ENCODE measurements at places on chromosomes 16 and 17.
A peak's percentile ranks its signal among the peaks of the same experiment; 100 is the strongest.

- DNase-seq = no peak
Measured at GRCh38 chr17:27477971-27478684, 21.9 kb downstream of the KSR1 start.

GRCh38 chr16:8872967-8873865 lies 4.4 kb upstream of the CARHSP1 start:
- no peak for DNase-seq

DNA sequence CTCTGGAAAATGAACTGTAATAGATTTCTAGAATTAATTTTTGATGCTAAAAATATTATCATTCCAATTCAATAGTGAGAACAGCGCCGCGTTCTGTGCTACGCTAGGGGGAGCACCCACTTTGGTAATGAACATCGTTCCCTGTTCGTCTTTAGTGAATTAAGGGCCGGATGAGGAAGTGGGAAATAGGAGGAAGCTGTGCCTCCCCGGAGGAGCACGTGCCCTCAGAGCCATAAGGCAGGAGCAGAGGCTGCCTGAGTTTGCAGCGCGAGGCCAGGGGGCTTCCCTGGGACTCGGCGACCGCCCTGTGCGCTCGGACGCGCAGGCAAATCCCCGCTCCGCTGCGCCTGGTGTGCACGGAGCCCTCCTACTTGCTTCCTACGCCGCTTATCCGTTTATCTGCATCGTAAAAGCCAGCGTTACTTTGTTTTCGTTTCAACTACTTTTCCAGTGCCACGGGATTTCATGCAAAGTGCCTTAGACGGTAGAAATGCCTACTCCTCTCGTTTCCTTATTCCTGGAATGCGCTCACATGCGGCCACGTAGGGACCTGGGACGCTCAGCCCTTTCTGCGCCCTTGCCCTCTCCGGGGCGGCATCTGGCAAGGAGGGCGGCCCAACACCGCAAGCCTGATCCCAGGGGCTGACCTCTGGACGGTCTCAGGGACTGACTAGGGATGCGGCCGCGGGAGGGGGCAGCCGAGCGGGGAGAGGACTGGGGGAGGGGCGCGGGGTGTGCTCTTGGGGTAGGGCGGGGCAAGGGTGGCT lies 76.4 kb downstream of the KCNJ12 start:
- peak; percentile 65 for DNase-seq

- no peak for DNase-seq
Measured at GRCh38 chr17:50208611-50209061, 7.2 kb upstream of the COL1A1 start.

DNA sequence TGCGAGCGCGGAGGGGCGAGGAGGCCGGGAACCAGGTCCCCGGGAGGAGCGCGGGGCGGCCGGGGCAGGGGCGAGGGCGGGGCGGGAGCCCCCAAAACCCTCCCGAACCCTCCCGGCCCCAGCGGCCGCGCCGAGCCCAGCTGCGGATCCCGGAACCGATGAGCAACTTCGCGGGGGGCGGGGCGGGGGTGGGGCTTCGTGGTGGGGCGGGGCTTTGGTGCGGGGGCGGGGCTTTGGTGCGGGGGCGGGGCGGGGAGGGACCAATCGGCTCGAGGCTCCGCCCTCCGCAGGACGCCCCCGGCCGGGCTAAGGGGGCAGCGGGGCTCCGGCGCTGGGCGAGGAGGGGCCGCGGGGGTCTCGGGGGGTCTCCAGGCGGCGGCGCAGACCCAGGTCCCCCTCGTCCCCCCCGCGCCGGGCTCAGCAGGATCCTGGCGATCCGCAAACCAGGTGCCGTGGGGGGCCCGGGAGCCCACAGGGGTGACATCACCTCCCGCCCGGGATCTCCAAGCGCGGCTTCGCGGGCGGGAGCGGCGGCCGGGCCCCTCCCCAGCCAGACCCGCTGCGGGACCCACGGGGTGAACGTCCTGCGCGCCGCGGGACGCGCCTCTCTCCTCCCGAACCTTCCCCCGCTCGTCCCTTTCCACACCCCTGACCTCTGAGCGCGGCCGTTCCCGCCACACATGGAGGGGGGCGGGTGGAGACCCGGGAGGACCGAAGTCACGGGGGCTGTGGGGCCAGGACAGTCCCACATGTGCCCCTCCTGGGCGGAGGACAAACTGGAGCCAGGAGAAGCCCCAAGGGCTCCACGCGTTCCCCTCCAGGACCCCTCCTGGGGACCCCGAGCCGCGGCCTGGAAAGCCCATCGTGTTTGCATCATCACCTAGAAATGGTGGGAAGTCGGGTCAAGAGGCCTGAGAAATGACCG lies at the start of gene ABR:
Gene ABR (minus strand): TSS at position 164 of the 925 bp plus-strand sequence. CDS start 254 bp downstream, outside the sequence.
- DNase-seq = no peak

- DNase-seq = peak; percentile 58
Measured at GRCh38 chr17:77451245-77451893, 310.6 kb downstream of the SEC14L1 start.

DNA sequence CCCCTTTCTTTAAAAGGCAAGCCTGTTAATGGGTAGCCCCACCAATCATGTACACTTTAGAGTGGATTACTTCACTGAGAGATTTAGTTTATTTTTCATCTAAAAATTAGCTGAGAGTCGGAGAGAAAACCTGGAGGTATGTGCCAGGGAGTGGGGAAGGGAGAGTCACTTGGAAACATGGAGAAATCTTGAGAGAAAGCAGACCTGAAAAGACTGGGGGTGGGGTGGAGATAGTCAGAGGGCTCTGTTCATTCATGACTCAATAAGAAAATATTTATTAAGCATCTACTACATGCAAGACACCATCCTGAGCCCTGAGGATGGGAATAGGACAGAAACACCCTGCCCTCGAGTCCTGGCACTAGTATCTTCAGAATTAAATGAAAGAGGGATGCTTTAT lies 27.4 kb upstream of the RCVRN start:
- no peak for DNase-seq

- peak; percentile 67 for DNase-seq
Measured at GRCh38 chr17:76268015-76268749, 3.0 kb downstream of the UBALD2 start.

GRCh38 chr16:20107083-20107482 lies 33.4 kb upstream of the GPR139 start:
- DNase-seq = no peak

DNA sequence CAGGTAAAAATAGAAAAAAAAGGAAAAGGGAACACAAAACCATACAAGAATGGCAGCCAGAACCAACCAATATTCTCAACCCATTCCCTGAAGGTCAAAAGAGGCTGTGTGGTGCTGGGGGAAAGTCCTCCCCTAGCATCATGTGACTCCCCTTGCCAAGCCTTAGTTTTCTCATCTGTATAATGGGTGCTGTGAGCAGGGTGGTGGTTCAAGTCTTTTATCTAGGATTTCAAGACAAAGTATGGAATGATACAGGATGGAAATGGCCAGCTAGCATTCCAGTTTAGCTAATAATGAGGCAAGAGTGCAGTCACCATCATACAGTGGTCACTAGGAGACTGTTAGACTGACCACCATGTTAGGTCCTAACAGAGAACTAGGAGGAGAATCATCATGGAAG lies 20.7 kb downstream of the PSMB3 start:
- DNase-seq = no peak

- DNase-seq = no peak
Measured at GRCh38 chr16:4803401-4803844, 990 bp upstream of the ROGDI start.

DNA sequence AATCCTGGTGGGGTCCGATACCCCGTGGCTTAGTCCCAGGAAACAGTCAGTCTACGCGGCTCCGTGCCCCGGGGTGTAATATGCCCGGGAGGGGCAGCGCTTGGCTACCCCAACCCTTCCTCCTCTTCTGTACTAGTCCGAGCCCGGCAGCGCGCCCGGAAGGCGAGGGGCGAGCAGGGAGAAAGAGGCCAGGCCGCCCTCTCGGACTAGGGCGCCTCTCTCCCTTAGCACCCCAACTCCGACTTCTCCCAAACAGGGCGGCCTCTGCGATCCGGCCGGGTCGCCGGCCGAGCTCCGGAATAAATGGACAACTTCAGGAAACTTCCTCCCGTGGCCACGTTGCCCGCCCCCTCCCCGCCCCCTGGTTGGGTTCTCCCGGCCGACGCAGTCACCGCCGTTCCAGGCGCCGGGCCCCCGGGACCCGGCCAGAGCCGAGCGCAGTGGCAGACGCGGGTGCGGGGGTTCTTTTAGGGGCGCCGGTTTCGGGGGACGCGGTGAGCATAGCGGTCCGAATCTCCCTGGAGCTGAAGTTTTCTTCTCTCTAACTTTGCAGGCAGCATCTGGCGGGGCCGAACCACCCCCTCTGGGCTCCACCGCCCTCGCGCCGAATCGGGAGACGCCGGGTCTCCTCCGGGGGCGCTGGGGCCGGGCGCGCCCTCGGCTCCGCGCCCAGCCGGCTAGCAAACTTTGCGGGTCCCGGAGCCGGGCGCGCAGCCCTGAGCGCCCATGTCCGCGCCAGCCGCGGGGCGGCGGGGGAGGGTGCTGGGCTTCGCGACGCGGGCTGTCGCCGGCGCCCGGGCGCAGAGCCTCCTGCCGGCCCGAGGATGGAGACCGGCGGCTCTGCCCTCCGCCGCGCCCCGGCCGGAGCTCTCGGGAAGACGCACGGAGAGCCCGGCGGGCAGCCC lies at the start of gene SDK2:
Gene SDK2 (minus strand): TSS at position 301 of the 905 bp plus-strand sequence. CDS start 357 bp downstream, outside the sequence.
- no peak for DNase-seq

DNA sequence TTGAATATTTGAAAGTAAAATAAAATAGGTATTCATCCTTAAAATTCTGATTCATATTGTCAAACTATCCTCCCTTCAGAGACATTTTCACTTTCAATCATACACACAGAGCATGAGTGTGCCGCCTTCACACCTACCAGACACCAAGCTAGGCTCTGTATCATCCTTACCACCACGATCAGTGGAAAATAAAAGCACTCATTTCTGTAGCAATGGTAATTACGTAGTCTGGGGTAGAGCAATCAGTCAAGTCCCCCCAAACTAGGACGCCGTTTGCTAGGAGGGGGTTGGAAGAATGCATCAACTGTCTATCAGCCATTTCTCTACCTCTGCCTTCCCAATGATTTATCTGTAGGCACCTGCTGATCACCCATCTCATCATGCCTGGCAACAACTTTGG lies 84.6 kb upstream of the GRIN2A start:
- no peak for DNase-seq

GRCh38 chr17:73400915-73401545 lies 89.2 kb upstream of the CDC42EP4 start:
- DNase-seq = no peak

GRCh38 chr17:34133350-34133749 lies 121.7 kb upstream of the CCL2 start:
- DNase-seq = no peak

DNA sequence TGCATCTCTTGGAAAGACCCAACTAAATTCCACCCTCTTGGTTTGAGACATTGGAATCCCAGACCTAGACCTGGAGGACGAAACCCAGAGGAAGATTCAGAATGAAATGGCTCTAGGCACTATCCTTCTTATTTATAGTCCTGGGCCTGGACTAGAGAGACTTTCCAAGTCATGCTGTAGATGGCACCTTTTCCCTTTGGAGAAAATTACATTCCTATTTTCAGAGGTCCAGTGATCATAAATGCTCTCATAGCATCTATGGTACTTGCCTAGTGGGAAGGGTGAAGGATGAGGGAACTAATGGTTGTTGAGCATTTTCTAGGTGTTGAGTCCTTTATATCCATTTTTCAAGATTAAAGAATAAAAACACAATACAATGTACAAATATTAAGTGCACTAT lies 37.1 kb downstream of the SPACA3 start:
- no peak for DNase-seq

DNA sequence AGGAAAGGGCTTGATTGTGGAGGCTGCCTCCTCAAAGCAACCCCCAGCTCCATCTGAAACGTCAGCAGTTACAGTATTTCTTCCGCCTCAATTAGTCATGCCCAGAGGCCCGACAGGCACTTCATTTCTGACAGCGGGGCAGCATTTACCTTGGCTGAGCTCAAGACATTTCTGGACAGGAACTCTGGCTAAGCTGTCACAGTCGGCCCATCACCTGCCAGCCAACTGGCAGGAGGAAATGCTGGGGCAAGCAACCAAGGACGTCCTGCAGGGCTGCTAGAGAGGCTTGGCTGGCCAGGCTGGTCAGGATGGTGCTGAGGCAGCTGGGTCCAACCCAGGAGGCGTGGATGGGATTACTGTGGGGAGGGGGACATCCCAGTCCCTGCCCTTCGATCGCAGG lies 27.8 kb downstream of the PLXDC1 start:
- DNase-seq = no peak

DNA sequence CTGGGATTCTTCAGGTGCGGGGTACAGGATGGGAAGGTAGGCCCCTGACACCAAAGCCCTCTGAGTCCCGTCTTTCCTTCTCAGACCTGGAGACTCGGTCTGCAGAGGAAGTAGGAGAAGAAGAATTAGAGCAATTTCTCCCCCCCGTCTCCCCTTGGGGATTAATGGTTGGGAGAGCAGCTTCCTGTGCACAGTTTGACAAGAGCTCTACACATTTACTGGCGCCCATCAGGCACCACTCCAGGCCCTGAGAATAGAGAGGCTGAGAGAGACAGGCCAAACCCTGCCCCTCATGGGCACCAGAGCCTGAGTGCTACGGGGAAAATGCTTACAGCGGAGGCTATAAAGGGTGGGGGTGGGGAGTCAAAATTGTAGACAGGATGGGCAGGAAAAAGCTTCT lies 3.5 kb upstream of the C16orf74 start:
- no peak for DNase-seq

DNA sequence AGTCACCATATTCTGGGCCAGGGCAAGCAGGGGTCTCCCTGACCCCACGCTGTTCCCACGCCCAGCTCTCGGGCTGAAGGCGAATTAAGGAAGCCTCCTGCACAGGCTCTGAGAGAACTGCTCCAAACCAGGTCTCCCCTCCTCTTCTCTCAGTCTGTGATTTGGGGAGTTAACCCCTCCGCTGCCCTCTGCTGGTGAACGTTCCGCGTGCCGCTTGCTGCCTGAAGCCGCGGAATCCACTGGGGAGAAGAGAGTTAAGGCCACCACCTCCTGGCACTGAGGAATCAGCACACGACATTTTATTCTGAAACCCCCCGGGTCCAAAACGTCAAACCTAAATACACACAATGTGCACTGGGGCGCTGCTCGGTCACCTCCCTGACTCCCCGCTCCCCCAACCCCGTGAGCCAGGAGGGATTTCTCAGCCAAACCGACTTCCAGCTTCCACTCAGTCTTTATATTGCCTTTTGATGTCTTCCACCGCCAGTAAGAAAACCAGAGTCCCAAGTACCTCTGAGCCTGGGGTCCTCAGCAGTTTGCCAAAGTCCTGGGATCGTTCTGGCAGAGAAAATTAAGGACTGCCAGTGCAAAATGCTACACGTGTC lies 54.4 kb upstream of the RCVRN start:
- no peak for DNase-seq
